ENCODE measurements at places on chromosomes 2 and 18. TPM values are rescaled to one million over a fixed set of nuclear protein-coding genes. Genes with fewer than 3 reads are reported as not detected.

Gene PROM2
- 0.57 TPM for total RNA-seq

Gene FAM228A
- total RNA-seq = 0.10 TPM

Gene RSAD2
- 0.33 TPM for total RNA-seq

Gene AGXT
- not detected for total RNA-seq

Gene LDAH
- total RNA-seq = 30.0 TPM

Gene VIT
- total RNA-seq = 1.3 TPM

Gene SIX3
- total RNA-seq = not detected

Gene CAVIN2
- 335 TPM for total RNA-seq

Gene COL4A4
- under 0.01 TPM for total RNA-seq

Gene C2orf92
- total RNA-seq = 2.0 TPM

Gene ALLC
- total RNA-seq = not detected

Gene DNAJB2
- total RNA-seq = 24.5 TPM

Gene FER1L5
- total RNA-seq = not detected

Gene TMEM182
- 0.48 TPM for total RNA-seq
